Left lobe of liver (tissue), 2 donors: ENCODE measurements at places on chromosomes 1 and 21.

- DNase-seq, result no peak
Measured at GRCh38 chr1:240575981-240576662, 35.8 kb downstream of the GREM2 start.

- no peak for DNase-seq
Measured at GRCh38 chr1:245932302-245932972, 574.6 kb downstream of the SMYD3 start.

DNA sequence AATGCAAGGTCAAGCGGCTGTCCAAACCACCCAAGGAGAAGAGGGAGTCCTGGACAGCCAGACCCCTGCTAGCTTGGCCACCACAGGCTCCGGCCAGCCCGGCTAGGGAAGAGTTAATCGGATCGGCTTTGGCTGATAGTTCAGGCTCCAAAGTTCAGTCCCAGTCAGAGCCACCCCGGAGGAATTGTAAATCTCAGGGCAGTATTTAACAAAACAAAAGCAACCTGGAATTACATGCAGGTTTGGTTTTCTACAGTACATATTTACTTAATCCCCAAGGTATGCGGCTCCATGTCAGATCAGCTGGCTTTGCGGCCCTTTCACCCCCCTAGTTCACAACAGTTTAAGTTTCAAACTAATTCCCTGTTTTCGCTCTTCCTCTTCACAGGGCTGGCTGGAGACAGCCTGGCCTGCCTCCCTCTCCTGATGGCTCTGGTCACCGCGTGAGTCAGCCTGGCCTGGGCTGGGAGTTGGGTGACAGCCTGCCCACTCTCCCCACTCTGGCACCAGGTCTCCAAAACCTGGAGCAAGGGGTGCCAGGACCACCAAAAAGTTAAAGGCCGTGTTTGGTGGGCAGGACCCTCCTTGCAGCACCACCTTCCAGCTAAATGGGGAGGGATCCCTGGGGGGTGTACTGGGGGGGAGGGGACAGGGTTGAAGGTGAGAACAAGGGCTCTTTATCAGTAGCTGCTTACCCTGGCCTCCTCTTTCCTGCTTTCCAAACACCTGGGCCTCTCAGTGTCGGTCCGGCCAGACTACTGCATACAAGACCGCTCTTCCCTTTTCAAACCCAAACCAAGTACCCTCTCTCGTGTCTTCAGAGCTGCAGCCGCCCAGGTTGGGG, 1.9 kb downstream of the DHRS3 start:
- DNase-seq, result peak; percentile 83

GRCh38 chr1:182568647-182569284, 20.3 kb downstream of the RNASEL start:
- no peak for DNase-seq

- DNase-seq, result peak; percentile 60
Measured at GRCh38 chr1:22275626-22276395, 132.9 kb upstream of the WNT4 start.

- no peak for DNase-seq
Measured at GRCh38 chr1:10771789-10772188, 24.7 kb downstream of the CASZ1 start.

DNA sequence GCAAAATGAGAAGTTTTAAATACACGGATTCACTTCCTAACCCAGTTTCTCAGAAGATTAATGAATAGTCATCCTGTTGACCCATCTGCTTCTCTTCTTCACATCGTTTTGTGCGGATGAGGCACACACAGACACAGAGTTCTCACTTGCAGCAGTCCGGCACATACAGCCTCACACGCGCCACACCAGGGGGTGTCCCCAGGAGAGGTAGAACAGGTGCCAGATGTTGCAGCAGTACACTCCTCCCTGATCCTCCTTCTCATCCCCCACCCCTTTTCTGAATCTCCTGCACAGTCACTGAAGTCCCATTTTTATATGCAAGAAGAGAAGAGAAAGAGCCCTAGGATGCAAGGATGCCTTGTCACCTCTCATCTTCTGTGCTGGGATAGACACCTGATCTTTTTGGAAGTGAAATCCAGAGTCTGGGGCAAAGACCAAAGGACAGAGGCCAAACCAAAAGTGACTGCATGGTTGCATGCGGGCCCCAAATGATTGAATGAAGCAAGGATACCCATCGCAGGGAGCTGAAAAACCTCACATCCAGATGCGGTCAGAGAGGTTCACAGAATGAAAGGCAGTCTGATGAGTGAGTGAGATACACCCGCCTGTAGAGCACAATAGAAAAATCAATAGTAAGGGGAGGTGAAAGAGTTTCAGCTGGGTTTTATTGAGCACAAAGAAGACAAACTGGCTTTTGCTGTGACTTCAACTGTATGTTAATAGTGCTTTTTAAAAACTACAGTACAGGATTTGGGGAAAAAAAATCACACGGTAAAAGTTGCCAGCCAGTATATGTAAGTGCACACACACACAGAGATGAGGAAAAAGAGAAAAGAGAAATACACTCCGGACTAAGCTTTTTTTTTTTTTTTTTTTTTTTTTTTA, 28.9 kb downstream of the PBX1 start:
- DNase-seq, result peak; percentile 63

- no peak for DNase-seq
Measured at GRCh38 chr1:154199563-154199879, 6.6 kb downstream of the CFAP141 start.

GRCh38 chr1:147574401-147574800, 33.1 kb downstream of the BCL9 start:
- DNase-seq, result no peak

- no peak for DNase-seq
Measured at GRCh38 chr1:156901966-156902915, 8.7 kb downstream of the PEAR1 start.

- peak; percentile 39 for DNase-seq
Measured at GRCh38 chr1:1088801-1089680, 14.9 kb upstream of the RNF223 start.

DNA sequence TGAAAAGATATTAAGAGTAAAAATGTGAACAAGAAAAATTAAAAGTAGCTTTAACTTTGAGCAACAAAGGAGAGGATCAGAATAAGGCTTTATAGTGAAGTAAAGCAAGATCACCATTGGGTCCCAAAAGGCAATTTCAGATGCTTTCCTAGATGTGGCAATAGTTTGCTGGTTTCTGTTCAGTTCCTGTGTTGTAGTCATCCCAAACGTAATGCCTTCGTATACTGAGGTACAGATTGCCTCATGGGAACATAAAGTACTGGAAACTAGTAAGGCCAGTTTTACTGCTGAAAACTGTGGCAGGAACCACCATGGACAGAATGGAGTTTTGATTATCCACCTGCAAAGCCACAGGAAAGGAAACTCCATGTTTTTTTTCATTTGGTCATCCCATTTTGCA, 283.5 kb upstream of the SGIP1 start:
- DNase-seq, result no peak

- DNase-seq, result no peak
Measured at GRCh38 chr1:177172866-177173265, 2.1 kb downstream of the BRINP2 start.

DNA sequence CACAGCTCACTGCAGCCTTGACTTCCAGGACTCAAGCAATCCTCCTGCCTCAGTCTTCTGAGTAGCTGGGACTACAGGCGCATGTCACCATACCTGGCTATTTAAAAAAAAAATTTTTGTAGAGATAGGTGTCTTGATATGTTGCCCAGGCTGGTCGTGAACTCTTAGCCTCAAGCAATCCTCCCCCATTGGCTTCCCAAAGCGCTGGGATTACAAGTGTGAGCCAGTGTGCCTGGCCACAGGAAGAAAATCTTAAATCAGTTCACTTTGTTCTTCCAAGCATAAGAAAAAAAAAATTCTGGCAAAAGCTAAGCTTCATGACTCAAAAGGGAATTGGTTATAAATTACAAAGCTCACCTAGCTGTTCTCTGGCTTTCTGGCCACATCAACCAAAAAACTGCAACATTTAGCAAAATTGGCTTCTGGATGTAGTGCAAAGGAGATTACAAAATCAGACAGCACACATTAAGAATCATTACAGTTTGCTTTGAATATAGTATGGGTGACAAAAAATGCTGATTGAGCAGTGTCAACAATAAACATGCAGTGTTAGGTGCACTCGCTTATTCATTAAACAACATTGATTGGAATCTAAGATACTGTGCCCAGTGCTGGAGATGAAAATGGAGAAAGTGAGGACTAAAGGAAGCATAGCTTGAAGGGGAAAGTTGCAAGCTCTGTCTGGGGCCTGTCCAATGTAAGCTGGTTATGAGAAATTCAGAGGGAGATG, 76.7 kb downstream of the KCTD3 start:
- DNase-seq, result peak; percentile 68

- no peak for DNase-seq
Measured at GRCh38 chr1:38579056-38579455, 280.5 kb downstream of the RRAGC start.

DNA sequence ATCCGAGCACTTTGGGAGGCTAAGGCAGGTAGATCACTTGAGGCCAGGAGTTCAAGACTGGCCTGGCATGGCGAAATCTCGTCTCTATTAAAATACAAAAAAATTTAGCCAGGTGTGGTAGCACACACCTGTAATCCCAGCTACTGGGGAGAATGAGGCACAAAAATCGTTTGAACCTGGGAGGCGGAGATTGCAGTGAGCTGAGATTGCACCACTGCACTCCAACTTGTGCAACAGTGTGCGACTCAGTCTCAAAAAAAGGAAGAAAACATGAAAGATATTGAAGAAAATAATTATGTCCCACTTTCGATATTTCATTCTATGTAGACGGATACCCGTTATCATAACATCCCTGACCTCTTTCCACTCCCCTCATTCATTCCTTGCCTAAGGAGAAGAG, 19.2 kb downstream of the TUT4 start:
- DNase-seq, result no peak

- no peak for DNase-seq
Measured at GRCh38 chr1:26370591-26371382, 1.8 kb downstream of the ZNF683 start.

GRCh38 chr1:65255035-65255655, 54.2 kb upstream of the DNAJC6 start:
- no peak for DNase-seq
